ENCODE measurements at places on chromosomes 5 and 9. TPM values are rescaled to one million over a fixed set of nuclear protein-coding genes. Genes with fewer than 3 reads are reported as not detected.

Gene PCDHAC2
- total RNA-seq, result not detected

Gene TICAM2
- 0.50 TPM for total RNA-seq

Gene HDAC3
- total RNA-seq, result 52.7 TPM

Gene PLAC8L1
- not detected for total RNA-seq

GRCh38 chr5:133933169-133933509, 35.3 kb downstream of the C5orf15 start:
- DNase-seq, result no peak

- DNase-seq, result no peak
Measured at GRCh38 chr9:65432051-65432450, 147.0 kb upstream of the FOXD4L5 start.

- DNase-seq, result no peak
Measured at GRCh38 chr5:178460598-178460997, 129.6 kb downstream of the COL23A1 start.

GRCh38 chr5:97006454-97007060, 70.7 kb downstream of the LNPEP start:
- DNase-seq, result no peak

- no peak for DNase-seq
Measured at GRCh38 chr5:62948301-62948700, 369.7 kb downstream of the LRRC70 start.

DNA sequence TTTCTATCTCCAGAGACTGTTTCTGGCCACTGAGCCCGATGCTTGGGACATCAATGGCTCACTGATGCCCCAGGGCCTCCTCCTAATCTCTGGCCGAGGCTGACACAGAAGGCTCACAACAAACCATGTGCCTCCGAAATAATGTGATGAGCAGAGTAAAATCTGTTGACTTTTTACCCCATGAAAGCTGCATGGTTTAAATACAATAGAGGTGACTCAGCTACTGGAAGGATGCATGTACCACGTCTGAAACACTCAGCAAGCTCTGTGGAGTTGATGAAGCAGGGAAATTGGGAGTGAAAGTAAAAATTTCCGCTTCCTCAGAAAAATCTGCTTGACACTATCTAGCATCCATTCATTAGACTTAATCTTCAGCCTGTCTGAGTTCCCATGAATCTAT, 111.1 kb upstream of the EQTN start:
- DNase-seq, result no peak

DNA sequence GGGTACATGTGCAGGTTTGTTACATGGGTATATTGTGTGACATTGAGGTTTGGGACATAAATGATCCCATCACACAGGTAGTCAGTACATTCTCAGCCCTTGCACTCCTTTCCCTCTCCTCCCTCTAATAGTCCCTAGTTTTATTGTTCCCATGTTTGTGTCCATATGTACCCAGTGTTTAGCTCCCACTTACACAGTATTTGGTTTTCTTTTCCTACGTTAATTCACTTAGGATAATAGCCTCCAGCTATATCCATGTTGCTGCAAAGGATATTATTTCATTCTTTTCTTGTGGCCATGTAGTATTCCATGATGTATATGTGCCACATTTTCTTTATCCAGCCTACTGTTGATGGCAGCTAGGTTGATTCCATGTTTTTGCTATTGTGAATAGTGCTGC, 27.4 kb downstream of the CNOT6 start:
- DNase-seq, result no peak

- DNase-seq, result no peak
Measured at GRCh38 chr5:1785062-1785461, 14.6 kb downstream of the MRPL36 start.

- DNase-seq, result no peak
Measured at GRCh38 chr9:33220681-33221567, 19.0 kb upstream of the SPINK4 start.

DNA sequence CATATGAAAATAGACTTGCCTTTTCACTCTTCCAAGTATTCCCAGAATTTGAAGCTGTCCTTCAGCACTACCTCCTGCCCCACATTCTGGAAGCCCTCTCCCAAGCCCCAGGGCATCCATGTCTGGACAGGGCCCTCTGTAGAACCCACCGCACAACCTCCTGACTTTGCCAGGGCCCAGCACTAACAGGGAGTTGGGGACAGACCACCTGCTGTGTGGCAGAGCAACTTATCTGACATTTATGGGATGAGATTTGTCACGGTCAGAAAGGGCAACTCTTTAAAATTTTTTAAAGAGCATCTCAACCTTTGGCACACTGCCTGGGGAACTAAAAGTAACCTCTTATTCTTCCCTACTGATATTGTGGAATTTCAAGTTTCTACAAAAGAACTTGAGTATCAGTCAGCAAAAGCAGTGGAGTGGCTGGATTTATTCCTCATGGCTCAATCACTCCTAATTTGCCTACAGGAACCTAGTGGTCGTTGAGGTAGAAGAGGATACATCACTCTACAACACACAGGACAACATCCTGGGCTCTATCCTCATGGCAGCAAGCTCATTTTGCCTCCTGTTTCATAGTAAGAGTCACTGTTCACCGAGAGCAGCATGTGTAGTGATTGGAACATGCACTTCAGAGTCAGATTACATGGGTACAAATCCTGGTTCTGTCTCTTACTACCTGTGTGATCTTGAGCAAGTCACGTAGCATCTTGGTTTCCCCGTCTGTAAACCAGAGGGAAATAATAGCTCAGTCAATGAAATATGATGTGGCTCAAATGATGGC, 285.3 kb downstream of the ENC1 start:
- DNase-seq, result no peak

- peak; percentile 23 for DNase-seq
Measured at GRCh38 chr5:399296-400281, 43.4 kb upstream of the EXOC3 start.

DNA sequence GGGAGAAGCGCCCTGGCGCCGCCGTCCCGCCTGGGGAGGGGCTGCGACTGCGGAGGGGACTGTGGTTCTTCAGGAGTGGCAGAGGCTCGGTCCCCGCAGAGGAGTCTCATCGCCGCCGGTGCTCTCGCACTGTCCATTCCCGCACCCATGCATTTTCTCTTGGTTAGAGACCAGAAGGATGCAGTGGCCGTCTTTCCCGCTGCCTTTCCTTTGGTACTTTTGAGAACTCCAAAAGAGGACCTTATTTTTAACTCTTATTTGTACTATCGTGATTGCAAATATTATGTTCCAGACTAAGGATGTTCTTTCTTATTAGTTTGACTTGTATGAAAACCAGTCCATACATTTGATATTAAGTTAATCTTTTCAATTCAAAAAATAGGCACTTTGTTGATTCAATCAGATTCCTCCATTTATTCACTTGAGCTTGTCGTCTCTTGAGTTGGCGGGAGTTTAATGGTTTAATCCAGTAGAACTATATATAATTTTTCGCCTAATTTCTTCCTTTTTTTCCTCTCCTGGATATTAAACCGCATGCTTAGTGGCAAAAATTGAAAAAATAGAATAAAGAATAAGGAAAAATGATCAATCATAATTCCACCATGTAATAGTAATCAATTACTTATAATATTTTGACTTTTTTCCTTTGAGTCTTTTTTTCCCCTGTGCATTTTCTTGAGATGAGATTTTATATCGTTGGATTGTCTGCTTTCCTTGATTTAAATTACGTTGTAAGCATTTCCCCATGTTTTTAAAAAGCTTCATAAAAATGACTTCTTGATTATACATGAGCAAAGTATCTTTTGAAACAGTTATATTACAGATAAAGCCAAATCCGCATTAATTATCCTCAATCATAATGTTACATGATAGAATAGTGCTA, 861 bp downstream of the ZFYVE16 start:
- DNase-seq, result no peak

- DNase-seq, result no peak
Measured at GRCh38 chr9:136018257-136019031, 57.3 kb upstream of the UBAC1 start.

DNA sequence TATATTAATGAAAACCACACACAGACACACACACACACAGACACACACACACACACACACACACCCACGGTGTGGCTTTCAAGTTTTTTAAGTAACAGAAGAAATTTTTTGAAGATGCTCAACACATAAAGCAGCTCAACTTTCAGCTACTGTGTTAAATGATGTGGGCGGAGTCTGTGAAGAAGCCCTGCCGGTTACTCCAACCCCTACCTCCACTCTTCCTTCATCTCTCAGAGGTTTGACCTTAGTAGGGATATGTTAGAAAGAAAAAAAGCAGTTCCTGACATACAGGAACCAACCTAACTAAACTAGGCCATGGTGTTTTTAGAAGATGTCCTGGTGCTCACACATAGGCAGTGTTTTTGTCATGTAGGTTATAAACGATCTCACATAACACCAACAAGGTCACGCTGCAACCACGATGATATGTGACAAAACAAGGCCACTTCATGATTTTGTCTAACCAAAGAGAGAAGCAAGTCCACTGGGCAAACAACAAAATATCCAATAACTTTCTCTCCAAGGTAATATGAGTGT, 112.8 kb downstream of the EMB start:
- peak; percentile 25 for DNase-seq

DNA sequence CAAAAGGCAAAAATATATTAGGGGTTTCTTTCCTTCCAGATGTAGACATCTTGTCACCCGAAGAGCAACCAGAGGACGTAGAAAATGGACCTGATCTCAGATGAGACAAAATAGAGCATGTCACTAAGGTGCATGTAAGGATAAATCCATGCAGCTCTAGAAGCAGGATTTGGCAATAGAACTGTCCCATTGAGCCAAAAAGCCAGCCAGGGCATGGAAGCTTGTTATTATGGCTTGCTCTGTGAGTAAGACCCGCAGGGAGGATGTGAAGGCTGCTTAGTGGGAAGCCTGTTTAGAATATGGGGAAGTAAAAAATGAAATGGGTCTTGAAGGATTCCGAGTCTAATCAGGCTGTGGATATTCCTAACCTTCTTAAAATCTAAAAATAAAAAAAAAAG, 165.6 kb upstream of the MPDZ start:
- no peak for DNase-seq

- no peak for DNase-seq
Measured at GRCh38 chr9:82180711-82181110, 192.1 kb downstream of the SPATA31D1 start.

- DNase-seq, result no peak
Measured at GRCh38 chr9:121930956-121931355, 162.2 kb downstream of the TTLL11 start.

- DNase-seq, result no peak
Measured at GRCh38 chr5:158499075-158499891, 600.4 kb downstream of the EBF1 start.

GRCh38 chr5:154849264-154849785, 1.1 kb downstream of the FAXDC2 start:
- DNase-seq, result no peak

DNA sequence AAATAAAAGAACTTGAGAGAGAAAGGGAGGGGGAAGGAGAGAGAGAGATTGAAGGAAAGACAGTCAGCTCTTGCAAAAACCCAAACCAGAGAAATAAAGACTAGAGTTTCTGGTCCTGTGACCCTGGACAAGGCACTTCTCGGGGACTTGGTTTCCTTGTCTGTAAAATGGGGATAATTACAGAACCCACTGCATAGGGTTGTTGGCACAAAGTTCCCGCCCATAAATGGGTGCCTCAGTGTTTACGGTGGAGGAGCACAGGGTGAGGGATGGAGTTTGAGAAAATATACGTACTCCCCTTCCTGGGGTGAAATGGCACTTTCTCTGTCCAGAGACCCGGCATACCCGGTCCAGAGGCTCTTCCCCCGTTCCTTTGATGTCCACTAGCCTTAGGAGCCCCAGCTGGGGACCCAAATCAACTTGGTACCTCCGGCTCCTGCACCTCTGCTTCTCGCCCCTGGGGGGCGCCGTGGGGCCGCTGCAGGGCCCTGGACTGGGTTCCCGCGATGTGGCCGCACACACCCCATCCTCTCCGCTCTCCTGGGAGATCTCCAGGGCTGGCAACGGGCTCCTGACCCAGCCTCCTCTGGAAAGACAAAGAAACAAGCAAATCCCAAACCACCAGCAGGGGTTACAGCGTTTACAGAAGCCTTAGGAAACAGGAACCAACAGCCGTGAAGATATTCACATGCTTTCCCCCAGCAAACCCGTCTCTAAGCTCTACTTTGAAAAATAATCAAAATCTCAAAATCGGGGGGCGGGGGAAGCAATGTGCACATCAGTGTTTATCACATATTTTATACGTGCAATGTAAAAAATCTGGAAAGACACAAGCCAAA, 26.3 kb downstream of the PTGES start:
- DNase-seq, result peak; percentile 49

DNA sequence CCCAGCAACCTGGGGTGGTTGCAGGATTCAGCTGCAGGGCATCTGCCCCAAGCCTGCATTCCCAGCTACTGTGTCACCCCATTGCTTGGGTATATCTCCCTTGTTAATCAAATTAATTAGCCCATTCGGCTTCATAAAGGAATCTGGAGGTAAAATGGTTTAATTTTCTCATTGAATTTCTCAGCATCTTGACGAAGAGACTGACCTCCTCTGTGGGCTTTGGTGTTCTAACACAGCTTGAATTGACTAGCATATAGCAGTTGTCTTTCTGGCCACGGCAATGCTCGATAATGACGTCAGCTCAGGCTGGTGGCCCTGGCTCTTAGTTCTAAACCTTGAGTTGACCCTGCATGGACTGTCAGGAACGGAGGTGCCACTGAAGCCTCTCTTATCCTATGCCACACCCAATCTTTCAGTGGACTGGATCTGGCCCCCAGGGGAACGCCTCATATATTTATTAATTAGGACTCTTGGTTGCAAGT, 72.4 kb downstream of the MSX2 start:
- no peak for DNase-seq

- DNase-seq, result no peak
Measured at GRCh38 chr9:136238342-136238732, 7.3 kb downstream of the QSOX2 start.

DNA sequence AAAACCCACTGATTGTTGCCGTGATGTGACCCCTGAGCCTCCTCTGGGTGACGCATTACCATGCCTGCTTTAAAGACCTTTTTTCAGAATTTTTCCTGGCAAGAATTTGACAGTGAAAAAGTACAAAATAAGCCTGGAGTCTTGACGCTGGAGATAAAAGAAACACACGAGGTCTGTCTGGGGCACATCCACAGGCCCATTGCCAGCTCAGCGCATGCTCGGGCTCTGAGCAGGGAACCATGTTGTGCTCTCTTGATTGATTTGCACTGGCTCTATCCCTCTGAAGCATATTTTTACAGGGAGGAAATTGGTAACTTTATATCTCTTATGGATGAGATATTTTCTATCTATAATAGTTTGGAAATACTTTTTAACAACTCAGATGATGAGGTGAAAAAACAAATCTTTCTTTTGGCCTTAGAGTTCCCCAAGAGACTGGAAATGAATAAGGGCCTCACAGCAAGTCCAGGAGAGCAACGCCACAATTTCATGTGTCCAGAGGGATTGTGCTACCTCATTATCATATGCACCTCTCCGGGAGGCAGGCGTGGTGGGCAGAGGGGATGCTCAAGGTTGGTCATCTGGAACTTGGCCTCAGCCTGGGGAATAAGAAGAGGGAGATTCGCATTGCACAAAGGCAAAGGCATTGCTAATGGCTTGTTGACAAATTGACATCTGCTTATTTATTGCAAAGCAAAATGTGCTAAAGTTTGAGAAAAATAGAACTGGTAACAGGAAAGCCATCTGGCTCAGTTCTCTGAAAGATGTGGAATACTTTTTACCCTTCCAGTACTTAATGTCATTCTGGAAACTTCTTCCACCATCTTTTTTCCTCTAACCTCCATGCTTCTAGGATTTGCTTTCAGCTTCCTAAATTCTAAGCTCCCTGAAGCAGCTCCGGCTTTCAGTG, 183.8 kb downstream of the PJA2 start:
- no peak for DNase-seq

Measured in CD4-positive, alpha-beta T cell (primary cell).